ELF-1 (cell line): ENCODE measurements at places on chromosomes 4 and X.

DNA sequence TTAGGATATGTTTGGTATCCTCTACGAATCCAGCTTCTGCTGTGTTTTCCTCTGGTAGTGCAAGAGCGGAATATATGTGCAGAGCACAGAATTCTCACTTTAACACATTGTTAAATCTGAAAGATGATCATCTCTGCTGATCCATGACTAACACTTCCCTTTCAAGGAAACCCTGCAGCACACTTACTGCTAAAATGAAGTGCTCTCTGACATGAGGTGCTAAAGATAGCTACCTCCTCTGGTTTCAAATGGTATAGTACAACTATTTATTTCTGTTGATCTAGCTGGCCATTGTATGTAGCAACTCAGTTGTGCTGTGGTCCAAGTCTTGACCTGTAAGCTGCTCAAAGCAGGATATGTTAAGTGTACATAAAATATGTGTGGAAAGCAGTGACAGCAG lies 162.4 kb upstream of the FMR1 start:
- DNase-seq = no peak

GRCh38 chr4:126658411-126658810 lies 974.3 kb upstream of the INTU start:
- DNase-seq = peak; percentile 3

DNA sequence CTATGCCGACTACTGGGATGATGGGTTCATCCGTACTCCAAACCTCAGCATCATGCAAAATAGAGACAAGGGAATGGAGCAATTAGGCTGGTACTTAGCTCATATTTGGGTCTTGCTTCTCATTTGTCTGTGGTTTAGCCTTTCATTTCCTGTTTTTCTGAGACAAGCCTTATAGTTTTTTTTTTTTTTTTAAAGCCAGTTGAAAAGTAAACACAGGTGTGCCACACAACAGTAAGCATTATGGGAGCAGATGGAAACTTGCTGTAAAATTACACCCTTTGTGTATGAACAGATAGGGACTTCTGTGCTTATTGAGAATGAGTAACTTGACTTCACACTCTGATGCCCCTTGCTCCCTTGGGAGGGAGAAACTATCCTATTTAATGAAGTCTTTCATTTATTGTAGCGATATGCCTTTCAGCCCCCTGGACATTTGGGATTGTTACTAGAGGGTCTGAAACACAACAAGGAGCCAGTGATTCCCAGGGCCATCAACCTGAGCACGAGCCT lies 13.7 kb downstream of the RASSF6 start:
- DNase-seq = no peak

GRCh38 chr4:41420541-41420940 lies 117.4 kb upstream of the LIMCH1 start:
- no peak for DNase-seq

DNA sequence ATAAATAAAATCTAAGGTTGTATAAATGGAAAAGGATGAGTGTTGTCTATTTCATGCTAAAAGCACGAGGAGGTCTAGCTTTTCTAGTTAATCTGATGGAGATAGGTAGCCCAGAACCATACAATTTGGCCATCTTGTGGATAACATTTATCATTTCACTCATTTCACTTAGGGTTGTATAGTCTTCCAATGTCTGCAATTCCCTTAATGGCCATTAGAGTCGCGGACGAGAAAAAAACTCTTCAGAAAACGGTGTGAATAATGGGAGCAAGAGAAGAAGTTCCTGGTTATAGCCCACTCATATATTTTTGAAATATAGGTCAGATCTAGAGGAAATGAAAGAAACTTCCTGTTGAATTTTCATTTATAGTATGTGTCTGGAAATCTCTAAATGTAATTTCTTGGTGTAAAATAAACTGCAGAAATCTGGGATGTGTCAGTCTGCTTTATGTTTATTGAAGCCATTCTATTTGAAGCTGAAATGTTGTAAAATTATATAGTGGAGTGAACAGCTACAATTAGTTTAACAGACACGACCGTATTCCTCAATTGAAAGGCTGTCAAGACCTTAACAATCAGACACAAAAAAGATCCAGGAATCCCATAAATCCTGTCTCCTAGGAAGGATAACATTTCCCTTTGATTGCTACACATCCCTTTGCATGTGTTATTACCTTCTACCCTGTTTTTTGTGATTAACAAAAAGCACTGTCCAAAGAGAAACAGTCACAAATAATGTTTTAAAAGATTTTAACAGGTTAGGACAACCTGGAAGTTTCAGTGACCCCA lies 47.7 kb upstream of the MGST2 start:
- DNase-seq = no peak

- DNase-seq = no peak
These were observed 7.5 kb downstream of the ADD1 start for GRCh38 chr4:2850966-2851798.

GRCh38 chrX:69228732-69229131 lies 63.5 kb upstream of the PJA1 start:
- DNase-seq = no peak

- DNase-seq = no peak
These were observed 30.6 kb downstream of the ANXA5 start for GRCh38 chr4:121666091-121666679.

GRCh38 chr4:163701916-163702315 lies 207.4 kb downstream of the TMA16 start:
- no peak for DNase-seq

GRCh38 chr4:80266902-80267380 lies 477 bp downstream of the FGF5 start:
- DNase-seq = peak; percentile 28
